ENCODE measurements at places on chromosomes 4 and X.

DNA sequence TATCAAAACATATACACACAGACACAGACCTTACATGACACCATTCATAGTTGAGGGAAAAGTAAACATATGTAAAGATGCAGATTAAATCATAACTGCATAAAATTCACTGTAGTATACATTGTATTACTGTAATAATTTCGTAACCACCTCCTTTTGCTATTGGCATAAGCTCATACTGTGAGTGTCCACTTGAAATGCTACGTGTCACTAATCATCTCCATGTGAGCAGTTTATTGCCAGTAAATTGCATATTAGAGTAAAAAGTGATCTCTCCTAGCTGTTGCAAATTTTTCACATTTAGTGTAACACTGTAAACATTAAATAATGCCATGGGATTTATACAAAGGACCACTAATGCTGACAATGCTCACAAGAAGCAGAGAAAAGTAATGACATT, 256.7 kb upstream of the GNPDA2 start:
- no peak for DNase-seq

- DNase-seq, result no peak
These were observed 91.9 kb downstream of the CHST7 start for GRCh38 chrX:46665232-46666152.

DNA sequence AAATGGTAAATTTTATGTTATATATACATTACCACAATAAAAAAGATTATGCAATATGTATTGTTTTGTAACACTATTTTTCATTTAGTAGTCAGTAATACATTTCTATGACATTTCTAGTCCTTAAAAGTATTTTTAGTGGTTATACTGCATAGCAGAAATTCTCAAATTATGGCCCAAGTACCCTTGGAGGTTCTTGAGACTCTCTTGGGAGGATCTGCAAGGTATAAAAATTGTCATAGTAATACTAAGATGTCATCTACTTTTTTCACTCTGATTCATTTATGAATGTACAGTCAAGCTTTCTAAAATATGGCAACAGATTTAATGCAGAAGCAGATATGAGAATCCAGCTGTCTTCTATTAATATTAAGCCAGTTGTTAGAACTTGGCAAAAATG, 138.6 kb upstream of the NAP1L5 start:
- DNase-seq, result peak; percentile 43

GRCh38 chr4:107866726-107867125, 42.0 kb downstream of the SGMS2 start:
- DNase-seq, result no peak

GRCh38 chr4:135192751-135193535, 991.4 kb upstream of the PABPC4L start:
- DNase-seq, result no peak

GRCh38 chr4:141169391-141169790, 36.1 kb upstream of the RNF150 start:
- DNase-seq, result no peak

- no peak for DNase-seq
These were observed 226.1 kb downstream of the ENOX2 start for GRCh38 chrX:130676861-130677260.

DNA sequence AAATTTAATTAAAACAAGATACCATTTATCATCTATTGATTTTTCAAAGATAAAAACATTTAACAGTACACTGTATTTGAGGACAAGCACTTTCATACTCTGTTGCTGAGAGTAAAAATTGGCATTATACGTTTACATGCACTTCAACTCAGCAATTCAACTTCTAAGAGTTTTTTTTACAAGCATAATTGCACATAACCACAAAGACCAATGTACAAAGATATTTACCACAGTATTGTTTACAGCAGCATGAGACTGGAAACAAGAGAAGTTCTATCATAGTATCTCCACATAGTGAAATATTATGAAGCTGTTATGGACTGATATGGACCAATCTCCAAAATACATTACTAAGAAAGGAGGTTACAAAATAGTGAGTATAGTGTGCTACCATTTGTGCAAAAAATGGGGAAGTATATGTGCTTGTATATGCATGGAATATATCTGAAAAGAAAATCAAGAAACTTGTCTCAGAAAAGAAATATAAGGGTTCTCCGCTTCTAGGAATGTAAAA, 10.9 kb downstream of the GAB3 start:
- no peak for DNase-seq

DNA sequence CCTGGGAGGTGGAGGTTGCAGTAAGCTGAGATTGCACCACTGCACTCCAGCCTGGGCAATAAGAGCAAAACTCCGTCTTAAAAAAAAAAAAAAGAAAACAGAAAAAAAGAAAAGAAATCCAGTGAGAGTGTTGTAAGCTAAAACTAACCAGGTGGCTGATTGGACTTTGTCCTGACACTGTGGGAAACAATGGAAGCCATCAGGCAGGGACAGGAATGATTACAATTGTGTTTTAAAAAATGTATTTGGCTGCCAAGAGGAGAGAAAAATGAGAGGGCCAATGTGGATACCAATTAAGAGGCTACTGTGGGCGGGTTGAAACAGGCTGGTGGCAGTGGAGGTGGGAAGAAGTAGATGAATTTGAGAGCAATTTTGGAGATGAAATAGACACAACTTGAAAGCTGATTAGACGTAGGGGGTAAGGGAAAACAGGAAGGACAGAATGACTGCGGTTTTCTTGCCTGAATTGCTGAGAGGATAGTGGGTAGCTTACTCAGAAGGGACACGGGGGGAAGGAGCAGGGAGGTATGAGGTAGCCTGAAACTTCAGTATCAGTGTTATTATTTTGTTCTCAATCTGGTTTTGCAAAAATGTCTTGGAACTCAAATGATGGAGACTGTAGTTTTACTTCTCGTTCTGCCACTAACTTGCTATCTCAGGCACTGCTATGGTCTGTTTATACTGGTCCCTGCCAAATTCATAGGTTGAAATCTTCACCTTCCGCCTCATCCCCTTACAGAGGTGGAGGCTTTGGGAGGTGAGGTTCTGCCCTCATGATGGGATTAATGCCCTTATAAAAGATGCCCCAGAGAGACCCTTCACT, 45.6 kb upstream of the CHRNA9 start:
- no peak for DNase-seq

DNA sequence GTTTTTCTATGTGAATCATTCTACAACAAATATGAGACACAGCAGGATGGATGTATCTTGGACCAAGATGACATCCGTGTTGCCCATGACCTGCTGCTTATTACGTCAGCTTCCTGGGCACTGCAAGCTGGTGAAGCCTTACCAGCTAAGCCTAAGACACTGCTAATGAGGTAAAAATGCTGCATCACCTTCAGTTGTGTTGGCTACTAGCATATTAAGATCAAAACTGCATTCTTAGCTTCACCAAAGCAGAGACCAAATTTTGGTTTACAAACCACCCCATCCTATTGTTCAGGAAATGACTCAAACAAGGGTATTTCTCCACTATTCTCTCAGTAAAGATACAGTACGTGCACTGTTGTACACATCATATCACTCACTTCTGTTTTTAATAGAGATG, 50.3 kb downstream of the MAML3 start:
- DNase-seq, result peak; percentile 50

GRCh38 chr4:39464886-39465501, 6.1 kb downstream of the LIAS start:
- peak; percentile 64 for DNase-seq

DNA sequence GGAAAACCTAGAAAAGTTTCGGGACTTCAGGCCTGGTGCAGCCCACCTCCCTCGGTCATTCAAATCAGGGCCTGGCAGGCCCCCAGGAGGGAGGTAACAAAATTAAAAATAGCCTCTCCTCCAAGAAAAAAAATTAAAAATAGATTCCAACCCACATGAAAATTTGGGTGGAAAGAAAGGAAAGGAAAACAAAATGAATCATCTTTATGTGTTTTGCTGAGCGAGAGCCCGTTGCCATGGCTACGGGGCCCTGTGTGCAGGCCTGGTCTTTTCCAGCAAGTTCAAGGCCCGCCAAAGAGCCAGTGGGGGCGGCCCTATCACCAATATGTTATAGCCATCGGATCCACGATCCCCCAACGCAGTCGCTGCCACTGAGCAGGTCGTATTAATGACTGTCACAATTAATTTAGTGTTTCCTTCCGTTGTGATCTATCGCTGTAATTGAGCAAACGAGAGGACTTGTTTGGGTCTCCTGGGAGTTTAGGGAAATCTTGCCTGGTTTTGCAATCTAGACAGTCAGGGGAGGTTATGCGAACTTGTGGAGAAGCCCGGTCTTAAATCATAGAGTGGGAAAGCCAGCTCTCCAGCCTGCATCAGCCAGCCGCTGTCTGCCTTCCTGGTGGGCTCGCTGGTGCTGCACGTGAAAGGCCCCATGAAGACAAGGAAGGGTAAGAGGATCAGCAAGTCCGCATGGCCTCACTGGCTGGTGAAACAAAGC, 452.4 kb downstream of the BCOR start:
- peak; percentile 70 for DNase-seq

DNA sequence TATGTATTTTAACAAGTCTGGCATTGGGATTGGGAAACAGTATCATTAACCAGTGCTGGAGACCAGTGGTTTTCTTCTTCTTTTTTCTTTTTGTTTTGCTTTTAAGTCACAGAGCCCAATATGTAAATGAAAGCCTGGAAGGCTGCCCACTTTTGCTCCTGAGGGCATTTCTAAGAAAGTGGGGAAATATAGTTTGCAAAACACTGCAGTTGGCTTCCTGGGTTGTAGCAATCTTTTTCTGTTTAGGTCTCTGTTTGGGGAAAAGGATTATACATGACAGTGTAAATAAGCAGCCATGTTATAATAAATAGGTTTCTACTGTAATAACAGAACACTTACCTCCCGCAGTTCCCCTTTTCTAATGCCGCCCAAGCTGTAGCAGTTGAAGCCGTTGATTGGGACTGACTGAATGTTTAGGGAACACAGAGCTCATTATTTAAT, 105.5 kb downstream of the TMEM164 start:
- no peak for DNase-seq

DNA sequence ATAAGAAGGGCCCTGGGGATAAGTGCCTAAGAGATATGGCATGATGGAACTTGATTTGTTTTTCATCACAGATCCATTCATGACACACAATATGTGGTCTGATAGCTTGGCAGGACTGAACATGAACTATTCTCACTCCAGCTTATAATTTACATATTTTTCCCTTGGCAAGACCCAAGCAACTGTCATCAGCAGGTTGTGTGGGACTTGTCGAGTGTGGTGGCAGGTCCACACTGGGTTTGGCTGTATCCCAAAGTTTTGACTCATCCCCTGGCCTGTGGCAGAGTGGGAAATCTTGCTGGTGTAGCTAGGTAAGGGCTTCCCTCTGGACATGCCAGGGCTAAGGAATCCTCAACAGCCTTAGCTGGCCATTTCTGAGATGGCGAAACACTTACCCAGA, 81.0 kb upstream of the STIM2 start:
- DNase-seq, result no peak

DNA sequence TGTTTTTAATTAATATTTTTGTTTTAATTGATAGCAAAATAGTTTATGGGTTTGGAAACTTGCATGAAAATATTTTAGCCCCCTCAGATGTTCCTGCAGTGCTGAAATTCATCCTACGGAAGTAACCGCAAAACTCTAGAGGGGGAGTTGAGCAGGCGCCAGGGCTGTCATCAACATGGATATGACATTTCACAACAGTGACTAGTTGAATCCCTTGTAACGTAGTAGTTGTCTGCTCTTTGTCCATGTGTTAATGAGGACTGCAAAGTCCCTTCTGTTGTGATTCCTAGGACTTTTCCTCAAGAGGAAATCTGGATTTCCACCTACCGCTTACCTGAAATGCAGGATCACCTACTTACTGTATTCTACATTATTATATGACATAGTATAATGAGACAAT, 40.4 kb downstream of the MAP7D3 start:
- no peak for DNase-seq

DNA sequence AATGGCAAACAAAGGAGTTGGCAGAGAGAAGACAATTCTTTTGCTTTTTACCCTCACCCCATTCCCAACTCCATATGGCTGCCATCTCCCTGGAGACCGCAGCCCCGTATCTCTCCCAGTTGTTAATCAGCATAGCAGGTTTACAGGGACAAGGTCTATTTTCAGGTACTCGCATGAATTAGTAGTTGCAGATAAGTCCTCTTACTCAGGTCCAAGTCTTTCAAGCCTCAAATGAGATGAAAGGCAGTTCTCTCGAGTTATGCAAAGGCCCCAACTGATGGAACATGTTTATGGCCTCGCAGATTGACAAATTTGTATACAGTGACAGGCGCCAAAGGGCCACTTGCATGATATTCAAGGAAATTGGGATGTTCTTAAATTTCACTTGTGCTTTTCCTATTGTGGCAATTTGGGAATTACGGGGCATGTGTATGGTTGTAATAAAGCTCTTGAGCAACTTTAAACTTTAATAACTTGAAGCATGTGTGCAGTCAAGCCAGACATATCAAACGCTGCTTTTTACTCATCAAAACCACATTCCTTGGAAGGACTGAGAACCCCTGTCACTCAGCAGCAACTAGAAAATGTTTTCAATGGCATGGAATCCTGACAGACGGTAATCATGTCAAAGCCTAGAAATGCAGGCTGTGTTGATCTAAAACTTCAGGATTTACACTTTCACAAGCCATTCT, 45.1 kb downstream of the KDR start:
- DNase-seq, result peak; percentile 38

DNA sequence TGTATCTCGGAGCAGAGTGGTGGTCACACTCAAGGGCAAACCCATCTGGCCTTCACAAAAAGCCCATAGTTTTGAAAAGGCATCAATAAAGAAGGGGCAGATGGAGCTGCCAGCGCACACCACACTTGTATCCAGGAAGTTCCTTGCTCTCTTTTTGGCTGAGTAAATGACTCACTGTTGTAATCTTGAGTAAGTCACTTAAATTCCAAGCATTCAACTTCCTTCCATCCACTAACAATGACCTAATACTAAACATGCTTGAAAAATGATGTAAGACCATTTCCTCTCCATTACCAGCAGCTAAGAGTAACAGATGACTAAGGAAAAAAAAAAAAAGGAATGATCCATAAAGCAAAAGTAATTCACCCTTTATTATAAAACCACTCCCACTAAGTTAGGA, 32.4 kb upstream of the MYOZ2 start:
- peak; percentile 97 for DNase-seq

DNA sequence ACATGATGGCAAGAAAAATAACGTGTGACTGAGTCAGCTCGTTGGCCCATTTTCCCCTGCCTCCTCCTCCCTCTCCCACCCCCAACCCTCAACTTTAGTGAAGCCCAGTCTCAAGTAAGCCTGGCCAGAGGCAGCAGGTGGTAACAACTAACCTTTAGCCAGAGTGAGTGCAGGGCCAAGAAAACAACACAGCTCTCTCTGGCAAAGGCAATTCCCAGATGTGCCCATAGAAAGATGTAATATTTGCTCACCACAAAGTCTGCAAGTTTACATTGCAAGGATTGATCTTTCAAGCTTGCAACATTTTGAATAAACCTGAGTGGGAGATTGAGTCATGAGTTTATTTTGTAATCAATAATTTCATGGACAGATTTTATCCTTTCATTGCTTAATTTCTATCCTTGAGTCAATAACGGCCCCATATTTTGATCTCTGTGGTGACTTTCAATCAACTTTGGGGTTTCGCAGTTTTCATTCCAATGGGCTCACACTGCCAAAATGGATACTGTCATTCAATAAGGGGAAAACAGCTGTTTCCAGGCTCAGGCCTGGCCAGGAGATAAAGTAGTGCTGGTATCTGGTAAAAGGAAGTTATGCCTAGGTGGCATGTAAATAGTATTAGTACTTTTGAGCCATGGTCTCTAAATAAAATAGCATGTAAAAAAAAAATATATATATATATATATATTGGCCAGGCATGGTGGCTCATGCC, 130.7 kb upstream of the TMEM164 start:
- DNase-seq, result no peak

- no peak for DNase-seq
These were observed 189.9 kb downstream of the BMPR1B start for GRCh38 chr4:94947681-94948108.

GRCh38 chr4:78069319-78069718, 12.2 kb downstream of the FRAS1 start:
- no peak for DNase-seq

Data from fibroblast of skin of left quadriceps (primary cell).